Osteoblast (primary cell): ENCODE measurements at places on chromosomes 7 and 10.

DNA sequence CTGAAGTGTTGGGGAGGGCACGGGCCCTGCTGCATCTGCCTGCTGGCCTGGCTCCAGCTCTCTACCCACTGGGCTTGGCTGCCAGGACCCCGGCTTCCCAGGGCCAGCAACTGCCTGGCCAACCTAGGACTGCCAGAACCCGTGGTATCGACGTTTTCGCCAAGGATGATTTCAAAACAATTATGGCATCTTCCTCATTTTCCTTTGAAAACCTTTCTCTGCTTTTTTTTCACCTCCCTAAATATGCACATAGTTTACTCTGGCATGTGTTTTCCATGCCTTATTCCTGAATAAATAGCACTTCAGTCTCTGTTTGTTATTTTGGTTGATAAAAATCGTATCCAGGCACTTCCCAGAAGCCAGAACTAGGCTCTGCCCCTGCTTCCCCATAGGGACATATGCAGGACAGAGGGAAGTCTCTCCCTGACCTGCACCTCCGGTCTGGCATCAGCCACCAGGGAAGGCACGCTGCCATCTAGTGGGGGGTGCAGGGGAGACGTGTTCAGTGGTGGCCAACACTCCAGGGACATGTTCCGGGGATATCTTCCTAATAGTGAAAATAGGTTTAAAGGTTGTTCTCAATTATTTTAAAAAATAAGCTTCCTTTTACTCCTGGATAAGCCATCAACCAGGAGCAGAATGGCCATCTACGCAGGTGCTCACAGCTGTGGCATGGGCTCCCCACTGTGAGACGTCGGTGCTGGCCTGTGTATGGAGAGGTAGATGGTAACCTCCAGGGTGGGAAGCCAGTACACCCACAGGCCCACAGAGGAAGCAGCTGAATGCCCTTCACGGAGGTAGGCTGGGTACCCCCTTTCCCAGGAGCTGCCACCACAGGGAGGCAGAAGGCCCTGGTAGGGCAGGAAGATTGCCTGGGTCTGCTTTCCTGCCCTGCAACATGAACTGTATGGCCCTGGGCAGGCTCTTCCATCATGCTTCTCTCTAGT is 30.7 kb upstream of the ANTXRL start:
- no peak for DNase-seq

- no peak for DNase-seq
Measured at GRCh38 chr10:93995182-93995581, 1.5 kb downstream of the PLCE1 start.

DNA sequence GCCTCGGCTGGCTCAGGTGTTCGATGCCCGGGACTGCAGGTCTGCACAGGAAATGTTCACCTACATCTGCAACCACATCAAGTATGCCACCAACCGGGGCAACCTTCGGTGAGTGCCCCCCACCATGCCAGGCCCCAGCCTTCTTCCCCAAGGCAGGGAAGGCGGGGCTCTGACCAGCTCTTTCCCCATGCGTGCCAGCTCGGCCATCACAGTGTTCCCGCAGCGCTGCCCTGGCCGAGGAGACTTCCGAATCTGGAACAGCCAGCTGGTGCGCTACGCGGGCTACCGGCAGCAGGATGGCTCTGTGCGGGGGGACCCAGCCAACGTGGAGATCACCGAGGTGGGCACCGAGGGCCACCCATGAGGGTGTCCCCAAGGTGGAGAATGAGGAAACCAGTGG is 7.5 kb downstream of the NOS3 start:
- peak; percentile 59 for DNase-seq

DNA sequence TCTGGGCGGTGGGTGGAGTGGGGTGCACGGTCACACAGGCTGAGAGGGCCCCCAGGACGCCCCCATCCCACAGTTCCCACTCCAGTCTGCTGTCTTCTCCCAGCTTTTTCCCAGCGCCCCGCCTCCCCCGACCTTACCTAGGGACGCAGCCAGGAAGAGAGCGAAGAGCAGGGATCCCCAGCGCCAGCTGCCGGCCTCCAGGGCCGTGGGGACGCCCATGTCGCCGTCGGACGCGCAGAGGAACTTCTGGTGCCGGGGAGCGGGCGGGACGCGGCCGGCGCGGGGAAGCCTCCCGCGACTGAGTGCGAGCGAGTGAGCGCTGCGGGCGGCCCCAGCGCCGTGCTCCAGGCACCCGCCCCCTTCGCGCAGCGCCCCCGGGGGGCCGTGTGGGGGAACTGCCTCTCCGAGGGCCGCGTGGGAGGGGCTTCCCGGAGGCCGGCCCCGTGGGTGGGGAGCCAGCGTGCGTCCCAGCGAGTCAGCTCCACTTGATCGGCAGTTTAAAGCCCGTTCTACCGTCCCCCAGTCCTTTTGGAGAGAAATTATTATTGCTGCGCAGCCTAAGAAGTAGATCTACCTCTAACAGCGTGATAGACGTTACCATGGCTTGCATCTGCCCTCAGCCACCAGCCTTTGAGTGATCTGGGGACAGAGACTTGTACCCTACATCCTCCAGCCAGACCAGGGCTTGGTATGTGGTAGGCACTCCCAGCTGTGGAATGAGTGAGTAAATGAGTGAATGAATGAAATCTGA is at the start of gene VSIR:
VSIR (minus strand) TSS at position 300 of the 751 bp plus-strand sequence; CDS start at position 219, 81 bp downstream.
- peak; percentile 98 for DNase-seq

- DNase-seq: peak; percentile 88
Measured at GRCh38 chr7:1176891-1177373, 16.9 kb upstream of the ZFAND2A start.

DNA sequence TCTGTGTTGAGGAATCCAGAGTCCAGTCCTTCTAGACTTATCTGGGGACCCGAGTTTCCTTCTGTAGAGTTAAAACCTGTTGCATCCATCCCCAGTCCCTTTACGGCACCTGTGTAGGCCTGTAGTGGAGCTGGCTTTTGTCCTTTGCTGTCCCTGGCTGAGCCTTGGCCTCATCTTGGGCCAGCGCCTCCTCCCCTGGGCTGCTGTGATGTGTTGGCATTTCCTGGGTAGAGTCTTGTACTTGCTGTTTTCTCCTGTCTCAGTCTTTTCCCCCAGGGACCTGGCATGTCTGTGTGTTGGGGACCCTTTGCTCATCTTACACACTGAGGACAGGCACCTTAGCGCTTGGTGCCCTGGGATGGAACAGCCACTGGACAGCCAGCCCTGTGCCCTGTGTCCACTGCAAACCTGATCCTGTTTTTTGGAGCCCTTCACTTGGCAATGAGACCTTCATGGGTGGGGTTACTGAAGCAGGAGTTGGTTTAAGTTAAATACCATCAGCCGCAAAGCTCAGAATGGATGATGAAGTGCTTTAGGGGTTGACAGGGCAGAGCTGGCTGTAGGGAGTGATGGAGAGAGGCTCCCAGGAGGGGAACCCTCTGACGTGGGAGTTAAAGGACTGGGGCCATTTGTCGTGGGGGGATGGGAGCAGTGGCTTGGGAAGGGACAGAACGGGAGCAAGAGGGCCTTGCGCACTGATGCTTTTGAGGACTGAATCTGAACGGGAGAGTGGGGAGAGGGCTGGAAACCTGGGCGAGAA is 50.9 kb downstream of the CUX1 start:
- no peak for DNase-seq

- peak; percentile 83 for DNase-seq
Measured at GRCh38 chr10:79904671-79905321, 44.1 kb downstream of the SFTPD start.

GRCh38 chr7:105682341-105683060 is 101.2 kb upstream of the EFCAB10 start:
- no peak for DNase-seq

DNA sequence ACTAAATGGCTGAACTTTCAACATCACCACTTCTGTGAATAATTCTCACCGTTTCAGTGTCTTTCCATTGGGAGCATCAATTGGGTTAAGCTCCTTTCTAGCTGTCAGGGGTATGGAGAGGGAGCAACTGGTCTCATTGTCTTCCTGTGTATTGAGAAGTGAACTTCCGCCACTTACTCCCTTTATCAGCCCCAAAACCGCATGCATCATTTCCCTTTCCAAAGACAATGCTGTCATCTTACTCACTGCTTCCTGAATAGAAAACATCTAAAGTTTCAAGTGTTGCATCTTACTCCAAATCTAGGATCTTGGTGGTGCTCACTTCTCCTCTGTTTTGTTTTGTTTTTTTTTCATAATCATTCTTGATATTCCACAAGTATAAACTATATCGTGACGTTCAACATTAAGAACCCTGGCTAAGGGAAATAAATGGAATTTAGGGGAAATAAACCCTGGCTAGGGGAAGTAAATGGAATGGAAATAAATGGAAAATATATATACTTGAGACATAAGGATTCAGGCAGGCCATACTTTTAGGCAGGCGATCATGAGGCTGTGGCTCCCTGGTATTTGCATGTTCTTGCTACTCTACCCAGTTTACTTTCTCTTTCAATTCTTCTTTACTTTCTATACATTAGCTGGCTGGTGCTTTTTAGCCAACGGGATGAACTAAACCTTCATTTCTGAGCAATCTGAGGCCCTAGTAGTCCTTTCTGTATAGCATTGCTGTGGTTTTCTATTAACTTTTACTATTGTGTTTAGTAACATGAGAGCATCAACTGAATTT is 371.9 kb downstream of the BMPER start:
- no peak for DNase-seq

- DNase-seq: no peak
Measured at GRCh38 chr10:10589540-10590303, 427.9 kb upstream of the CELF2 start.

- DNase-seq: no peak
Measured at GRCh38 chr7:112721366-112721765, 68.8 kb downstream of the TMEM168 start.

DNA sequence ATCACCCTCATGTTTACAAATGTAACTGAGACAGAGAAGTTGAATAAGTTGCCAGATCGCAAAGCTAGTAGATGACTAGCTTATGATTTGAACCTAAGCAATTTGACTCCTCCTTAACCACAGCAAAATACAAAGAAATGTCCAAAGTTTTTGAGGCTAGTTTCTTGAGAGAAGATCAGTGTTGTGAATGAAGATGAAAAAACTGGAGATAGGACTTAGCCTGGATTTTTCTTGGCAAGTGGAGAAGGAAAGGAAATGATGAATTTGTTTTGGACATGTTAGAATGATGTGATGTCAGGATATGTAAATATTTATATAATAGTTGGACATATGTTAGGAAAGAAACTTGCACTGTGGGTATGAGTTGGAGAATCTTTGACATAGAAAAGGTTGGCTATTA is 149.8 kb downstream of the LSMEM1 start:
- no peak for DNase-seq

DNA sequence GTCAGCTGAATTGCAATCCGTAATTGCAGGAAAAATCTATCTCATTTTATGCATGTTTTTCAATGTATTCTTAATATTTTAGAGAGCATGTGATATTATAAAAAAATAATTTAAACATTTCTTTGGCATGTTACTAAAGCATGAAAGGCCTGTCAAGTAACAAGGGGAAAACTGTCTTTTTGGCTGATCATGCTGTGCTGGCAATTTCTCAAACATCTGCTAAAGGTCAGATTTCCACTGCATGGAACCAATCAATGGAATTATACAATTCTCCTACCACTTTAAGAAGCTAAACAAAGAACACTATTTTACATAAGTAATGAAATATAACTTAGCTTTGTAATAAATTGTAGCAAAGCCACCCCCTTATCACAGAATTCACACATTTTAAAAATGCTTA is 49.4 kb downstream of the JMJD1C start:
- DNase-seq: no peak
